Erythroblast (primary cell): ENCODE measurements at places on chromosomes 3 and 15.

DNA sequence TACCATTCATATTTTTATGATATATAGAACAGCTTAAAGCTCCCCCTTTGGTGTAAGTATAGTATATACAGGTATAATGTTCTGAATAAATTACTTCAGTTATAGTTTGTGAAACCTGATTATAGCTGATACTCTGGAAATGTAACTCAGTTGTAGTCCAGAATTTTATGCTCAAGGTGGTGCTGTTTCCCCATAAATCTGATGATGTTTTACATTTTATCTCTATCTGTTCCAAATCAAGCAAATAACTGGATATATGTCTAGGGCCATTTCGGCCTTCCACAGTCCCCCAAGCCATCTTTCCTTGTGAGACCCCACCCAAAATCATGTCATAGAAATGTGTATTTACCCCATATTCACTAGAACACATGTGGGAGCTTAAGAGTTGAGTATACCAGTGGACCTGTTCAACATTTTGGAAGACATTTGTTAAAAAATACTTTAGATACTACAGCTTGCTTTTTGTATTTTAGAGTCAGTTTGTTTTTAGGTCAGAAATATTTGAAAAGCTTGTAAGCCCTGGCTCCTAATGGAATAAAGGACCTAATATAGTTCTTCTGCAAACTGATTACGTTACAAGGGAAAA is 107.1 kb downstream of the ATG7 start:
- peak; percentile 56 for DNase-seq

DNA sequence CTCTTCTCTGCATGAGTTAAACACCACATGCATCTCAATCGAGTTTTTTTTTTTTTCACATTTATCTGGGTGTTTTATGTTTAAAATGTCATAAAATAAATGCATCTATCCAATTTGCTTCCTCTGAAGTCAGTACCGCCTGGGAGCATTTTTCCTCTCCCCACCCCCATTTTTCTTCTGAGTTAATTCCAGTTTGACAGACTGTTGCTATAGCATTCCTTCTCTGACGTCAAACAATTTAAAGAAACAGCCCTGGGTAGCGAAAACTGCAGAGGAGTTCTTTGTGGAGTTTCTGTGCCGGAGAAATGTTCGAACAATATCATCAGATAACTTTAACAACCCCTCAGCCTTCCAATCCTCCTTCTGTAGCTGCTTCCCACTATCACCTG is 900 bp upstream of the GNB4 start:
- peak; percentile 24 for DNase-seq

GRCh38 chr15:57445872-57446271 is 69.6 kb downstream of the CGNL1 start:
- peak; percentile 6 for DNase-seq

DNA sequence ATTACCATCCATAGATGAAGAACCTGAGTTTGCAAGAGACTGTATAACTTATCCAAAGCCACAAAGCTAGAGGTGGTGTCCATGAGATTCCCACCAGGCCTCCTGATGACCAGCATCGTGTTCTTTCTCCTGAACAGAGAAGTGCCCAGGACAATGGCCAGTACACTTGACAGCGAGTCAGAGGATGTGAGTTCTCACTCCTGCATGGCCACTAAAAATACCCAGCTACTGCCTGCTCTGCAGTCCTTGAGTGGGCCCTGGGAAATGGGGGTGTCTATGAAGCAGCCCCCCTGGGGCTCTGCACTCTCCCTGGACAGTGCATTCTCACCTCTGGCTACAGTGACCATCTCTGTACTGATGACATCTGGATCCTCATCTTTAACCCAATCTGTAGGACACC is 201.2 kb downstream of the RPLP1 start:
- DNase-seq, result no peak

- no peak for DNase-seq
These were observed 1.6 kb downstream of the RARB start for GRCh38 chr3:25429361-25430286.

DNA sequence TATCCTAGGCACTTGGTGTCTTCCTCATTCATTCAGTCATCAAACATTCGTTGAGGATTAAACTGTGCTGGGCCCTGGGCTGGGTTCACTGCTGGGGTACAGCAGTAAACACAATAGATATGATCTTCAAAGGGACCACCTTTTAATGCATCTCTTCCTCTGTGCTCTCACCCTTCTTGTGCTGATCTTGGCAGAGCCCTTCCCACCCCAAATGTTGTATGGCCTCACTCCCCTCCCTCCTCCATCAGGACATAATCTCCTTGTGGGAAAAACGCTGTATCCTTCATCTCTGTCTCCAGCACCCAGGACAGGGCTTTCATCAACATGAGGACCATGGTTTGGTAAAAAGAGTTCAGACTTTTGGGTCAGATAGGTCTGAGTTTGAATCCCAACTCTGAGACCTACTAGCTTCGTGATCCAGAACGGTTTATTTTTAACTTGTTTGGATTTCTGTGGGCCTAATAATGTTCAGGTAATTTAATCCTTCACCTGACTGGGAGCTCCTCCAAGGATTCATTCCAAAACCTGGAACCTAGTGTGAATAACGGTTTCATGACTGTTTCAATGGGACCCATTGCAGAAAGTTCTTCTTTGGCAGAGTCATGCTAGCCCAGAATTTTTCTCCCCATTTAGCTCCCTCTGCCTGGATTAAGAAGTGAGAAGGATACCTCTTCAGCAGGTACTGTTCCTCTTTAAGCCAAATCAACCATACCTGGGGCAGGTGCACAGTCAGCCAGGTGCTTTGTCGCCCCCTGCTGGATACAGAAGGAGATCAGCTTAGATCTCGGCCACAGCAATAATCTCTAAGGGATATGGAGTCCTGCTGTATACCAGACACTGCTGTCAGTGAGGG is 5.2 kb upstream of the WNT7A start:
- peak; percentile 64 for DNase-seq

DNA sequence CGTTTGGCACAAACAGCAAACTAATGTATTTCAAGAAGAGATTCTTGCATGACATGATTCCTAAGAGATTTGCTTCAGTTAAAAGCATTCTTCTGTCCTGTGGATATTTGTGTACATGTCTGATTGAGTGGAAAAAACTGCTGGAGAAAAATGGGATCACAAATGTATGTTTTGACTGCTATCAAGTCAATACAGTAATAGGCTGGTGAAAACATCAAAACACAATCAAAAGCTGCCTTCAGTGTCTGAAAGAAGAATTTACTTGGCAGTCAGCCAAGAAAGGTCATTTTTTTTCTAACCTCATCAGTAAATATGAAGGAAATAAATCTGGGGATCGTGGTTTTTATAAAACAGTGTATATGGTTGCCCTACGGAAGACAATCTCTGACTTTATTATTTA is 1214.8 kb downstream of the NSUN3 start:
- no peak for DNase-seq

DNA sequence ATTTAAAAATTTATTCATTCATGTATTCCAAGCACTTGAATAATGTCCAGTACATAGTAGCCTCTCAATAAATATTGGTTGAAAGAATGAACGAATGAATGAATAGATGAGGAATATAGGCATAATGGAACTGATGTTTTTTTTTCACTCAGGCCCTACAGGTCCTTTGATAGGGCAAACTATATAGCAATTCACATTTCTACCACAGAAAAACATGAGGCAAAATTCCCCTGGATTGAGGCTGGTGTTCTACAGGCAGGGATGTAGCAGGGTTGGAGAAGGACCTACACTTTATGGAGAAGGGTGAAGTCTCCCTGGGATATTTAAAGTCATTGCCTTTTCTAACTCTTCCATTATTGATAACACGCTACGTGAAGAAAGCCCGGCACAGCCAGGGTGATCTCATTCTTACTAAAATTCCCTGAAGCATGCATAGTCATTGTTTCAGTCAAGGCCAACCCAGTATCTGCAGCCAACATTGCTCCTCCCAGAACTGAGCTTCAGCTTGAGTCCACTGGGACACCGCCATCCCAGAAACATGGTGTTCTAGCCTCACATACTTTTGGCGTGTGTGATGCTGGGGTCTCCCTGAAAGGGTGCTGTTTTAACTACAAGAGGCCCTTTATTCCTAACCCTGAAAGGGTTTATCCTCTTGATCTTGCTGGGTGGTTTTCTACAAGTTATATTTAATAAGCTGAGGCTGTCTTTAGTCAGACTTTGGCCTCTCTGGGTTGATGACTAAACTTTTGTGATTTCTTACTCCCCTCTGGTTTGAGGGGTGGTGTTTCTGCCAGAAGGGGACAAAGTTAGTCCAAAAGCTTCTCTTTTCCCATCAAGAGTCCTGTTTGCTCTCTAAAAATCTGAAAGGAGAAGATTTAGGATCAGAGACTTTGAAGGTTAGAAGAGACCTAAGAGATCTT is 25.9 kb upstream of the FBN1 start:
- DNase-seq, result no peak

DNA sequence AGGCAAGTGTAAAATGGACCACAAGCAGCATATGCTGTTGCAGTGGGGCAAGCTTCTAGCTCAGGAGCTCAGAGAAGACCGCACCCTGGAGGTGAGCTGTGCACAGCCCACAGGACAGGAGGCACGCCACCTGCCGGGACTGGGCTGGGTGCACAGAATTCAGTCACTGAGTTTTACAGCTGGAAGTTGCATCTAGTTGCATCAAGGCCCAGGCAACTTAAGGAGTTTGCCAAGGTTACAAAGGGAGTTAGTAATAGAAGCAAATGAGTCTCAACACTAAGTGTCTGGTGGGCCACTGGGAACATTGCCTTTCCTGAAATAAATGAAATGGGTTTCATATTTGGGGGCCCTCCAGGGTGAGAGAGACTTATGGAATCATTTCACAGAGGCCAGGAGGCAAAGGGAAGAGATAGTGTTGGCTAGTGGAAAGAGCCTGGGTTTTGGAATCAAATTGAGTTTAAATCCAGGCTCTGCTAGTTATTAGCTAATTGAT is 36.0 kb upstream of the TIMP4 start:
- no peak for DNase-seq

GRCh38 chr3:39529577-39529976 is 62.1 kb downstream of the MOBP start:
- DNase-seq, result no peak

DNA sequence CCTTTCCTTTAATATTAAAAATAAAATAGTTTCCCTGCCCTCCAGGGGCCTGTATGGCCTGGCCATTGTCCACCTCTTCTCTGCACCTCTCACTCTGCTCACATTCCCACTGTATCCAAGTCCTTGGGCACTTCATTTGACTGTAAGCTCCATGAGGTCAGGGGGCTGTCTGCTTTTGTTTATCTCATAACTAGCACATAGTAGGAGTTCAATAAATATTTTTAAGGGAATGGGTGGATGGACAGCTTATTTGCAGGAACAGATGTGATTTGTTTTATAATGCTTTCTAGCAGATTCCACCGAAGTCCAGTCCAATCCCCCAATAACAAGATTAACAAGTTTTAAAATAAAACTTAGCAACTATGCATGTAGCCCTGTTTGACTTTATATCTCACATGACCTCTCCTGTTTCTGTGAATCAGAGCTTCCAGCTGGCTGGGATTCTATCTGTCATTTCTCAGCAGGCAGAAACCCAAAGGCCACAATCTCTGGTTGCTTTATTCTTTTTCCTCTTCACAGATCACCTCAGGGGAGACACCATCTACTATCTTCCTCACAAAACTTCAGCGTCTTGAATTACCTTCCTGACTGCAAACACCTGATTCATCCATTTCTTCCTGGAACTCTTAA is 123.0 kb upstream of the NR2F2 start:
- no peak for DNase-seq

DNA sequence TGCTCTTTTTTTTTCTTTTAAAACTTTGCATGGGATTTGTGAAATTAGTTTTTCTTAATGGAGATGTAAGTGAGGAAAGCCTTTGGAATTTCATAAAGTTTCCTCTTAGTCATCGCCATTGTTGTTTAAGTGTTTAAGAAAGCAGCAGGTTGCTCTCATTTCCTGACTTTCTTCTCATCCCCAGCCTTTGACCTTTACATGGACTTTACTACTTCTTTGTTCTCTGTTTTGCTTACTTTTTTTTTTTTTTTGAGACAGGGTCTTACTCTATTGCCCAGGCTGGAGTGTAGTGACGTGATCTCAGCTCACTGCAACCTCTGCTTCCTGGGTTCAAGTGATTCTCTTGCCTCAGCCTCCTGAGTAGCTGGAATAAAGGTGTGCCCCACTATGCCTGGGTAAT is 38.6 kb downstream of the FBXL2 start:
- no peak for DNase-seq

GRCh38 chr3:12612514-12613226 is 51.2 kb downstream of the RAF1 start:
- DNase-seq, result no peak

- DNase-seq, result peak; percentile 29
These were observed 106.2 kb downstream of the DGKG start for GRCh38 chr3:186255703-186256331.

DNA sequence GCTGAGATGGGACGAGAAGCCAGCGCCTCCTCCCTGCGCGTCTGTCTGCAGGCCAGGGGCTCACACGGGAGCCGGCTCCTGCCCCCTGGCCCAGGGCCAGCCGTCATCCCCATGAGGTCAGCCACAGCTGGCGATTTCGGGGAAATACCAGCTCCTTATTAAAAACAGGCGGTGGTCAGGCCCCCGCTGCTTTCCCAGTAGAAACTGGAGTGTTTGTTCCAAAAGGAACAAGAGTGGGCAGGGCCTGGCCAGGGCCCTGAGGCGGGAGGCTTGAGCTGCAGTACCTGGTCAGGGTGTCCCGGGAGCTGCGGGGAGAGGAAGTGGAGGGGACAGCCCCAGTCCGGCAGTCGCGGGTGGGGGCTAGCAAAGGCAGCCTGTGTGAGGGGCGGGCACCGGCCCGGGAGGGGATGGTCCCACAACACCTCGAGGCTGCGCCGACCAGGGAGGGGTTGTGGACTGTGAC is 17.8 kb downstream of the MYL3 start:
- DNase-seq, result no peak

DNA sequence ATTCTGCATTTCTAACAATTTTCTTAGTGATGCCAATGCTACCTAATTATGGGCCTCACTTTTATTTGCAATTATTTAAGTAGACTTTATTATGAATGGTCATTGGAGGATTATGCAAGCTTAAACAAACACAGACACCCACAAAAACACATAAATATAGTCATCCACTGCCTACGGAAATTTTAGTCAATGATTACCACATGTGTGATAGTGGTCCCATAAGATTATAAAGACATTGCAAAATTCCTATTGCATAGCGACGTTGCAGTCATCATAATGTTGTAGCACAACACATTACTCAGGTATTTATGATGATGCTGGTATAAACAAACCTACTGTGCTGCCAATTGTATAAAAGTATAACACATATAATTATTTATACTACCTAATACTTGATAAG is 247.8 kb upstream of the ALCAM start:
- no peak for DNase-seq

- no peak for DNase-seq
These were observed 621.4 kb upstream of the ALCAM start for GRCh38 chr3:104745313-104745712.

GRCh38 chr3:125378762-125379161 is 3.6 kb upstream of the ZNF148 start:
- no peak for DNase-seq

- DNase-seq, result no peak
These were observed 2.1 kb downstream of the ACVR2B start for GRCh38 chr3:38455639-38456430.

GRCh38 chr15:78672285-78673014 is 31.4 kb upstream of the CHRNB4 start:
- DNase-seq, result no peak

- no peak for DNase-seq
These were observed 64.3 kb downstream of the KLF13 start for GRCh38 chr15:31390777-31391486.

GRCh38 chr3:18556503-18557135 is 131.5 kb upstream of the SATB1 start:
- DNase-seq, result peak; percentile 11
